NCI-H2171 (cell line): ENCODE measurements at places on chromosomes 12 and 14.

GRCh38 chr14:23141706-23142444 is 22.8 kb upstream of the CEBPE start:
- no peak for DNase-seq

DNA sequence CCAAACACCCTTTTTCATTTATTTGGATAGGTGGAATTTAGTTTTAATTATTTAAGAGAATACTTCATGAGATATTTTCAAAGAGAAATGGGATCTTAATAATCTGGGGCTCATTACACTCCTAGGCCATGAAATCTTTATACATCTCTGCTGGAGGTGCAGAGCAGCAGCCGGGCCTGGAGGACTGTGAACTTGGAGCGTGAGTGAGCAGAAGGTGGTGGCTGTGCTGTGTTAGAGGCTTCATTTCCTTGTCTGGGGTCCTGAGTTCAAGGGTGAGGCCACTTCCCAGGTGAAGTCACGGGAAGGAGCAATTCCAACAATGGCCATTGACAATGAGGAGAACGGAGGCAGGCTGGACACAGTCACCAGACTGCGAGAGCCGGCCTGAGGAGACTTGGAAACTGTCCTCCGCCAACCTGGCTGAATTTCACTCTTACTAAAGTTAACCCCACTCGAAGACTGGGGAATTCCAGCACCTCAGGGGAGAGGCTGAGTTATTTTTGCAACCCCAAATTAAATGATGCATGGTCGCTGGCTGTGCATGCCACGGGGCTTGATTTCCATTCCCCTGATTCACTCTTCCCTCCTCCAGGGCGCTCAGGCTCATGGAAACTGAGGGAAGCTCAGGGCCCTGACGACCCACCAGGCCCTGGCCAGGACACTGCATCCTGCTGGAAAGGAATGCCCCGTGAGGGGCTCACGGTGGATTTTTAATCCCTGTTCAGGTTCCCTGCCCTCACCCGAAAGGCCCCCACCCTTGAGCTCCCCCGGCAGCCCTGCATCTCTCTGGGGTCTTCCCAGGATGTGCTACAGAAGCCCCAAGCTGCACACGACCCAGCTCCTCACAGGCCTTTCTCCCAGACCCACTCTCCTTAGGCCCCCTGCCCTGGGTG is 22.6 kb upstream of the TRAF3 start:
- no peak for DNase-seq

DNA sequence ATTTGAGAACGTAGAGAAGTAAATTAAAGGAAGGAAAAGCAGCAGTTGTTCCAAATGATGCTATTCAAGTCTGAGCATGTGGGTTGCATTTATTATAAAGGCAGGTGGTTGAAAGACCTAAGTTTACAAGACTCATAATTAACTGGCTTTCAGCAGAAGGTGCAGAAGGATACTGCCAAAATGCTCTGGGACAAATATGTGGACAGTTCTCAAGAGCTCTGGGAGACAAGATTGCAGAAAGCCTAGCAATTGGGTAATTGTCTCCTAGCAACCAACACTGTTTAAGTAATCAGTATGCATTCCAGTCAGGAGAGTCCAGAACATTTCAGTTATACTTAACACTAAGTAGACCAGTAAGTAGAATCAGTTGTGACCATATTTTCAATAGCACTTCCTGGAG is 131.5 kb downstream of the GPR135 start:
- DNase-seq: peak; percentile 30

DNA sequence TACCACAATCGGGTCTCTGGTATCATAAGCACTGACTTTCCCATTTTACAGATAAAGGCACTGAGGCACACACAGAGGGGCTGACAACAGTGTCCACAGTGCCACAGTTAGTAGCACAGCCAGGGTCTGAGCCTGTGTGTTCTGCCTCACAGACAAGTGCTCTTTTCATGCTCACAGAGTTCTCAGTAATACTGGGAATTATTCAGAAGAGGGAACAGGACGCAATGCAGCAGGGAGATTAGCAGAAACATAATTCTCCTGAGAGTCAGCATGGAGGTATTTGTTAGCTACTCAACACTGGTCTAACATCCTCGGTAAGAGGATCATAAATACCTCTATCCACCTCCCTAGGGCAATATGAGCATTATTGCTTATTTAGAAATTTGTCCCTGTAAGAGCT is 219.3 kb upstream of the EEA1 start:
- no peak for DNase-seq

DNA sequence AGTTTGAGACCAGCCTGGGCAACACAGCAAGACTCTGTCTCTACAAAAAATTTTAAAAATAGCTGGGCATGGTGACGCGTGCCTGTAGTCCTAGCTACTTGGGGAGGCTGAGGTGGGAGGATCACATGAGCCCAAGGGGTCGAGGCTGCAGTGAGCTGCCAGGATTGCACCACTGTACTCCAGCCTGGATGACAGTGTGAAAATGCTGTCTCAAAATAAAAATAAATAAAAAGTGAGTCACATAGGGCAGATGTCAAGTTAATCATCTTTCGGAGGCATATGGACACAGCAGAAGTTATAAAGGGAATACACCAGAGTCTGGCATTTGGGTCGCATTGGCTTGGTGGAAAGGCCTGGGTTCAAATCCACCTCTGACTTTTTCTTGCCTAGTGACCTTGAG is 92.7 kb downstream of the PHETA1 start:
- no peak for DNase-seq

GRCh38 chr12:47903927-47904712 is 674 bp downstream of the VDR start:
- DNase-seq: no peak

DNA sequence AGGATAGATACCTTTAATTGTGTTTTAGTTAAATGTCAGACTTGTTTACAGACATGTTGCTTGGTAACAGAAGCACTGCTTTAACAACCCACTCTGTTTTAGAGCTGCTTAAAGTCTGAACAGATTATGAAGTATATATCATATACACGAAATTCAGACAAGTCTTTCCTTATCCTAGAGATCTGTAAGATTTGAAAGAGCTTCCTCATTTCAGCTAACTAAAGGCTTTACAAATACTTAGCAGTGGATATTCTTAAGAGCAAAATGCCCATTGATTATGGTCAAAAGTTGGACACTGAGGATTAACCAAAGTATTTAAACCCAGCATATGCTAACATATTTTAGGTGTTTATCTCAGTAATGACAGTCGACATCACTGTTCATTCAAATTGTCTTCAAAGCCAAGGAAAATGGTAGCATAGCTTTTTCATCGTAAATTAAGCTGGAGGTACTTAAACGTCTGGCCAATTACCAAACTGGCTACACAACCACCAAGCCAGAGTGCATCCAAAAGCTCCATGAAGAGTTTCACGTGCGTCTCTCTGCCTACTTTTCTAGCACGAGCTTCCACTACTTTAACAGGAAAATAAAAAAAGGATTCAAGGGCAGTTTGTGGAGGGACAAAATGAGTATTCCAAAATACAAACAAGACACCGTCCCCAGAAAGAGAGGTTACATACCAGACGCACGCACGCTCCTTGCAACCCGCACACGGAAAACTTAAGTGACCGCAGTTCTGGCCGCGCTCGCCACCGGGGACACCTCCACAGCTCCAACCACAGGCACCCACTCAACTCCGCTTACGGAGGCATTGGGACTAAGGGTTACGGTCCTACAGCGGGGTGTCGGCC is 565 bp downstream of the CEP83 start:
- DNase-seq: peak; percentile 5

DNA sequence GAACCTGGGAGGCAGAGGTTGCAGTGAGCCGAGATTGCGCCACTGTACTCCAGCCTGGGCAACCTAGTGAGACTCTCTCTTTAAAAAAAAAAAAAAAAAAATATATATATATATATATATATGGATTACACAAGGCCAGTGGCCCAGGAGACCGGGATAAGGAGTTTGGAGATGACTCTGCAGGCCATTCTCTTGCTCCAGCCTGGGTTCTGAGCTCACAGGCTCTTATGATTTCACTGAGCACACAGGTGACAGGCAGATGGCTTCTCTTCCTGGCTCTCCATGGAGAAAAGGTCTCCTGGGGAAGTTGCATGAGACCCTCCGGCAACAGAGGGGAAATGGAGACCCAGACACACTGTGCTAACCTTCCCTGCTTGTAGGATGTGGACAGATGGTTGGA is 98.7 kb upstream of the VASH1 start:
- DNase-seq: no peak
